ENCODE measurements at places on chromosomes 6 and 20. TPM values are rescaled to one million over a fixed set of nuclear protein-coding genes. Genes with fewer than 3 reads are reported as not detected.

Gene TRIM38
- total RNA-seq: 8.2 TPM

Gene CAGE1
- total RNA-seq: 0.10 TPM

Gene FAM217B
- total RNA-seq: 25.7 TPM

- H3K4me3 ChIP-seq: no peak overlapping the region
- no peak for DNase-seq
- peaks cover 4% of the 10 kb centered on the region for H3K27me3 ChIP-seq
- no peaks in the 10 kb centered on the region for H3K36me3 ChIP-seq
- H3K27ac ChIP-seq: no peak overlapping the region
- peaks cover 7% of the 10 kb centered on the region for H3K4me1 ChIP-seq
Measured at GRCh38 chr6:143621876-143622605, 55.7 kb upstream of the PHACTR2 start.

DNA sequence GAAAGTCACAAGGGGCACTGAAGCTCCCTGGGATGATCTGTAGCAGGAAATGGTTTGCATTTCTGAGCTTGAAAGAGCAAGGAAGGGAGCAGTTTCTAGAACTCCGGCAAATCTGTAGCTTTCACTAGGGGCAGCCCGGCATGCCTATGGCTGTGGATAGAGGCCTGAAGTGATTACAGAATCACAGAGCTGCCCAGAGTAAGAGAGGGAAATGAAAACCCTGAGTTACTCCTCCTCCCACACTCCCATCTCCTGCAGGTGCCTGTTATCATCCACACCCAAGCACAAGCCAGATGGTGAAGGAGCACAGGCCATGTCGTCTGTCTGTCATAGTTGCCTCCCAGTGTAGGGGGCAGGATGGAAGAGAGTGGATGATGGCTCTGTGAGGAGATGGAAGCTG is 37.1 kb downstream of the HLA-F start:
- no peaks in the 10 kb centered on the region for H3K27me3 ChIP-seq
- H3K36me3 ChIP-seq: no peaks in the 10 kb centered on the region
- no peak overlapping the region for H3K27ac ChIP-seq
- H3K4me3 ChIP-seq: no peak overlapping the region
- H3K4me1 ChIP-seq: peaks cover 19% of the 10 kb centered on the region
- no peak for DNase-seq

- no peak overlapping the region for H3K4me3 ChIP-seq
- H3K4me1 ChIP-seq: no peaks in the 10 kb centered on the region
- no peak for DNase-seq
- H3K36me3 ChIP-seq: no peaks in the 10 kb centered on the region
- no peak overlapping the region for H3K27ac ChIP-seq
Measured at GRCh38 chr6:148924226-148925012, 177.6 kb downstream of the UST start.

DNA sequence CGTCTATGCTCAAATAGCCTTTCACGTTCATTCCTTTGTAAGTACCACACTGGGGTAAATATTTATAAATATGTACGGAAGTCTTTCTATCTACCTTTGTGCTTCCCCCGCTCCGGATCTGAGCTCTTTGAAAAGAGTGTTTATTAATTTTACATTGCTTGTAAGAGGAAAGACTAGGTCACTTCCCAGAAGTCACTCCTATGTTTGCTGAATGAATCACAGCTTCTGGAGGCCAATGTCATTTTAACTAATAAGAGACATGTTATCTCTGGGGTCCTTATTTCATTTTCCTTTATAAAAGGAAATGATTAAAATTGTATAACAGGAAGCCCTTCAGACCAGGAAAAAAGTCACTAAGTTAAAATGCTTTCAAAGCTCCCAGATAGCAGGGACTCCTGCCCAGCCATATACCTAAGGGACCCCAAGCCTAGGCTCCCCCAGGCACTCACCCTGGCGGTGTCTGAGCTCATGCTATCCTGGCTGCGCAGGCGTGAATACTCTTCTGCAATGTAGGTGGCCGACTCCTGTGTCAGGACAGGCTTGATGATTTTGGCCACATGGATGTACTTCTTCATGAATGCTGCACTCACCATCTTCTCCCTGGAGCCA is 12.6 kb downstream of the MCM3 start:
- H3K4me1 ChIP-seq: peaks cover 10% of the 10 kb centered on the region
- no peak for DNase-seq
- H3K36me3 ChIP-seq: peaks cover 63% of the 10 kb centered on the region
- no peaks in the 10 kb centered on the region for H3K27me3 ChIP-seq
- H3K4me3 ChIP-seq: no peak overlapping the region

GRCh38 chr6:83378621-83379388 is 52.0 kb downstream of the ME1 start:
- no peaks in the 10 kb centered on the region for H3K4me1 ChIP-seq
- no peaks in the 10 kb centered on the region for H3K36me3 ChIP-seq
- no peaks in the 10 kb centered on the region for H3K27me3 ChIP-seq
- no peak for DNase-seq
- H3K4me3 ChIP-seq: no peak overlapping the region

DNA sequence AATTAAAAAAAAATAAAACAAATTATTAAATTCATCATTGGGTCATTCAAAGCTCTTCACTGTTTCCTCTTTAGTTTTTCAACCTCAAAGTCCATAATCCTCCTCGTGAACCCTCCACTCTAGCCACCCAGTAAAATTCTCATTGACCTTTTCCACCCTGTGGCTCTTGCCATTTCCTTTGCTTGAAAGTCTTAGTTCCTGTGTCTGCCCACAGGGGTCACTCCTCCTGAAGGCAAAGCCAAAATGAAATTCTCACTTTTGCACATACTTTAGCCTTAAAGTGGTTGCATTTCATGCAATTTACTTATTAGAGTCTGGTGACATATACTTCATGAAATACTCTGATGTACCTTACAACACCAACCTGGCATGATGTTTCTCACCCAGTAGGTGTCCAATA is 263.7 kb downstream of the BMP2 start:
- no peaks in the 10 kb centered on the region for H3K36me3 ChIP-seq
- H3K4me1 ChIP-seq: no peaks in the 10 kb centered on the region
- no peak overlapping the region for H3K4me3 ChIP-seq

- H3K36me3 ChIP-seq: no peaks in the 10 kb centered on the region
- no peak overlapping the region for H3K4me3 ChIP-seq
- no peaks in the 10 kb centered on the region for H3K4me1 ChIP-seq
Measured at GRCh38 chr6:166267526-166267925, 40.7 kb downstream of the PRR18 start.

GRCh38 chr20:57092112-57092899 is 174.1 kb downstream of the BMP7 start:
- peaks cover 7% of the 10 kb centered on the region for H3K4me1 ChIP-seq
- H3K36me3 ChIP-seq: peaks cover 4% of the 10 kb centered on the region
- DNase-seq: peak; percentile 68

DNA sequence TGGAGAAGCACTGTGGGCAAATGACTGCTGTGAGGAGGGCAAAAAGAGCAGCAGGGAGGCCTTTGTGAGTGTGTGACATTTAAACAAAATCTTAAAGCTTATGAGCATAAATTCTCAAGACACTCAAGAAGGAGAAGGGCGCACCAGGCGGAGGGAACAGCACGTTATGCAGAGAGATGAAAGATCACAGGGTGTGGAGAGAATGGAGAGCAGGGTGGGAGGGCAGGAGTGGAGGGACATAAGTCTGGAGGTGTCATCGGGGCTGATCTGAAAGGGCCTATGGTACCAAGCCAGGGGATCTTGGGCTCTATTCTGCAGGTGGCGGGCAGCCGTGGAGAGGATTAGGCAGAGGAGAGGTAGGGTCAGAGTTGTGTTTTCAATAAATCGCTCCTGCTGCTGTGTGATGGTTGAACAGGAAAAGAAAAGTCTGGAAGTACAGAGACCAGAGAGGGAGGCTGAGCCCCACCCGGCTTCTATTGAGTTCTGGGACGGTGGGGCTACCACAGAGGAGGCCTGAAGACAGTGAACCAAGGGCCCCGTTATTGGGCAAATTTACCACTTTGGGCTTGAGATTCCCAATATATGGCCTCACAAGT is 24.3 kb upstream of the DLGAP4 start:
- H3K4me3 ChIP-seq: no peak overlapping the region
- no peak for DNase-seq
- H3K36me3 ChIP-seq: no peaks in the 10 kb centered on the region
- peaks cover 16% of the 10 kb centered on the region for H3K27me3 ChIP-seq

GRCh38 chr6:143074670-143075318 is 14.1 kb downstream of the AIG1 start:
- H3K4me1 ChIP-seq: no peaks in the 10 kb centered on the region
- DNase-seq: no peak
- no peak overlapping the region for H3K27ac ChIP-seq
- H3K4me3 ChIP-seq: no peak overlapping the region
